ENCODE measurements at places on chromosomes 16 and 17.

GRCh38 chr17:16419074-16419928, 3.9 kb downstream of the TRPV2 start:
- no peak for DNase-seq

GRCh38 chr17:55186937-55187770, 77.6 kb upstream of the HLF start:
- DNase-seq, result no peak

GRCh38 chr16:46899443-46900143, 15.4 kb downstream of the GPT2 start:
- no peak for DNase-seq

GRCh38 chr16:87320510-87321227, 3.5 kb upstream of the C16orf95 start:
- no peak for DNase-seq

- DNase-seq, result no peak
Observed at GRCh38 chr16:75394941-75395340, 38.4 kb downstream of the CFDP1 start.

DNA sequence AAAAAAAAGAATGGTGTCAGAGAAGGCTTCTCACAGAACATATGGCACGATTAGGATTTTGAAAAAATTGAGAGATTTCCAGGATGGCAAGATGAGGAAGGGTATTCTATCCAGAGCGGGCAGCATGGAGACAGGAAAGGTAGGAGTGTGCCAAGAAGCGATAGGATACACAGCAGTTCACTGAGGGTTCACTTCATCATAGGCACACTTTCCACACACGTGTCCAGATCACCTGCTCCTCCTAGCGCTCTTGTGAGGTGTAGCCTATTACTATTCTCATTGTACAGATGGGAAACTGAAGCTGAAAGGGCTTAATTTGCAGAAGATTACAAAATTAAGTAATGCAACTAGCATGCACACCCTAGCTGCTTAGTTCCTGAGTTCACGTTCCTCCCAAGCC, 6.2 kb upstream of the ELAC2 start:
- DNase-seq, result no peak
